ENCODE measurements at places on chromosomes 2 and 18. TPM values are rescaled to one million over a fixed set of nuclear protein-coding genes. Genes with fewer than 3 reads are reported as not detected.

DNA sequence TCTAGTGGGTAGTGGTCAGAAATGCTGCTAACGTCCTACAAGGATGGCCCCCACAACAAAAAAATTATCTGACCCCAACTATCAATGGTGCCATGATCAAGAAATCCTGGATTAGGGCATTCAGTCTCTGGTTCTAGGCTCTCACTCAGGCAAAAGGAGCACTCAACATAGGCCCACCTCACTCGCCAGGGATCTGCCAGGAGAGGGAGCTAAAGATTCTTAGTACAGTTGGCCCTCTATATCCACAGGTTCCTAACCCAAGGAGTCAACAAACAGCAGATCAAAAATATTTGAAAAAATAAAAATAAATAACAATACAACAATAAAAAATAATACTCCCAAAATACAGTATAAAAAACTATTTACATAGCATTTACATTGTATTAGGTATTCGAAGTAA, 10.0 kb downstream of the SLC4A5 start:
- DNase-seq: peak; percentile 51
- H3K27ac ChIP-seq: no peak overlapping the region
- no peaks in the 10 kb centered on the region for H3K36me3 ChIP-seq
- H3K4me3 ChIP-seq: no peak overlapping the region
- H3K4me1 ChIP-seq: no peaks in the 10 kb centered on the region
- no peaks in the 10 kb centered on the region for H3K27me3 ChIP-seq

GRCh38 chr2:16250886-16251285, 310.5 kb downstream of the MYCN start:
- no peaks in the 10 kb centered on the region for H3K36me3 ChIP-seq
- no peak overlapping the region for H3K27ac ChIP-seq
- H3K4me1 ChIP-seq: no peaks in the 10 kb centered on the region
- DNase-seq: no peak
- no peaks in the 10 kb centered on the region for H3K27me3 ChIP-seq
- H3K4me3 ChIP-seq: no peak overlapping the region

- no peaks in the 10 kb centered on the region for H3K36me3 ChIP-seq
- DNase-seq: peak; percentile 42
- H3K4me3 ChIP-seq: no peak overlapping the region
- peaks cover 3% of the 10 kb centered on the region for H3K27me3 ChIP-seq
- peaks cover 8% of the 10 kb centered on the region for H3K4me1 ChIP-seq
These were observed 53.6 kb downstream of the PKDCC start for GRCh38 chr2:42101206-42102023.

GRCh38 chr2:238554468-238555315, 128.0 kb downstream of the ASB1 start:
- H3K4me1 ChIP-seq: no peaks in the 10 kb centered on the region
- no peaks in the 10 kb centered on the region for H3K36me3 ChIP-seq
- no peak overlapping the region for H3K4me3 ChIP-seq
- H3K27me3 ChIP-seq: no peaks in the 10 kb centered on the region
- no peak overlapping the region for H3K27ac ChIP-seq
- DNase-seq: no peak

GRCh38 chr2:111235192-111236015, 114.7 kb downstream of the BCL2L11 start:
- H3K4me3 ChIP-seq: no peak overlapping the region
- H3K27me3 ChIP-seq: no peaks in the 10 kb centered on the region
- H3K27ac ChIP-seq: no peak overlapping the region

- H3K36me3 ChIP-seq: no peaks in the 10 kb centered on the region
- no peak within 1 kb of the TSS for H3K27ac ChIP-seq
- peaks cover 25% of the 10 kb centered on the region for H3K4me1 ChIP-seq
- H3K27me3 ChIP-seq: no peaks in the 10 kb centered on the region
- H3K4me3 ChIP-seq: no peak within 1 kb of the TSS
These were observed at the start of gene DTNA for GRCh38 chr18:34709750-34710441. Gene DTNA, plus strand, starts transcription at chr18:34710298. Its CDS starts 45,679 bp downstream, at chr18:34755977.

DNA sequence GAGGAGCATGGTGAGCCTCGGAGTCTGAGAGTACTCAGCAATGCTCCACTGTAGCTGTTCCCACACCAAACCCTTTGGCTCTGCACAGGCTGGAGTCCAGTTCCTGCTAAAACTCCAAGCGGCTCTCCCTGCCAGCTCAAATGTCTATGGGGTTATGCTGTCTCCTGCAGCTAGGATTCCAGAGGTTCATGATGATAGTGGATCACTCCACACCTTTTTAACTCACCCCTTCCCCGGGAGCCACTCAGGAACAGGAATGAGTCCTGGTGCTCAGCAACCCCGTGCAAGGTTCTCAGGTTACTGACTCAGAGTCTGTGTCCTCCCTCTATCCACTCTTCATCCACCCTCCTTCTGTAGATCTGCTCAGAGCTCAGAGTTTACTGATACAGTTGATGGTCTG, 410.0 kb downstream of the CDH19 start:
- H3K27me3 ChIP-seq: no peaks in the 10 kb centered on the region
- H3K4me3 ChIP-seq: no peak overlapping the region
- DNase-seq: no peak
- H3K36me3 ChIP-seq: no peaks in the 10 kb centered on the region
- H3K4me1 ChIP-seq: no peaks in the 10 kb centered on the region

Gene OR6B2
- not detected for total RNA-seq

Gene AQP4
- total RNA-seq: not detected

Gene NR4A2
- 1.0 TPM for total RNA-seq
